Esophagus squamous epithelium (tissue), 5 donors: ENCODE measurements at places on chromosomes 1 and 21.

GRCh38 chr1:43673261-43673660, 23.3 kb downstream of the KDM4A start:
- DNase-seq: no peak

DNA sequence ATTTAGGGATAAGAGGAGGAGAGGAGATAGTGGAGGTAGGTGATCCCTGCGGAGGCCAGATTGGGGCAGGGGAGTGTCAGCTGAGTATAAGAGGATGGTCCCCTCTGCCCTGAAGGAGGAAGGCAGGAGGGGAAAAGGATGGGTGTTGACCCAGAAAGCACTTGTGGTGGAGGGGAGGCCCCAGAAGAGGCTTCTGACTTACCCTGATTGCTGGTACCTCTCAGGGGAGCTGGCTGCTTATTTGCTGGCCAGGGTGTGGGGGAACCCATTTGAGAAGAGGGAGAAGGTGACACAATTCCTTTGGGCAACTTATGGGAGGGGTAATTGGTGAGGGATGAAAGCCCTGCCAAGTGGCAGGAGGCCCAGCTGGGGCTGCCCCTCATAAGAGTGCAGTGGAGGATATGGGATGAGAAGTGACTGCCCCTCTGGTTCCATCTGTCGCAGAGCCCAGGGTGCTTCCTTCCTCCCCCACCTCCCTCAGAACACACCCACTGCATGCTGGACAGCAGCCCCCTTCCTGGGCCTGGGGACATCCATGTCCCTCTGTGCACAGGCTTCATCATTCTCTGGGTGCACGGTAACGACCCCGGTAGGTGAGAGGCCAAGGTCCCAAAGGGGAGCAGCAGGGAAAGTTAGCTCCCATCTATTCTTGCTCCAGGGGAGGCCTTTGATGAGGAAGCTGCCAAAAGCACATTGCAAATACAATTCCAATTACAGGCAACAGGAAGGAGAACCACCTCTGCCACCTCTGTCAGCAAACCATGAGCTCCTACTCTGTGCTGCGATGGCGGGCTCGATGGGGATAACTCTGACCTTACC, 1.4 kb upstream of the PCSK9 start:
- DNase-seq: no peak

DNA sequence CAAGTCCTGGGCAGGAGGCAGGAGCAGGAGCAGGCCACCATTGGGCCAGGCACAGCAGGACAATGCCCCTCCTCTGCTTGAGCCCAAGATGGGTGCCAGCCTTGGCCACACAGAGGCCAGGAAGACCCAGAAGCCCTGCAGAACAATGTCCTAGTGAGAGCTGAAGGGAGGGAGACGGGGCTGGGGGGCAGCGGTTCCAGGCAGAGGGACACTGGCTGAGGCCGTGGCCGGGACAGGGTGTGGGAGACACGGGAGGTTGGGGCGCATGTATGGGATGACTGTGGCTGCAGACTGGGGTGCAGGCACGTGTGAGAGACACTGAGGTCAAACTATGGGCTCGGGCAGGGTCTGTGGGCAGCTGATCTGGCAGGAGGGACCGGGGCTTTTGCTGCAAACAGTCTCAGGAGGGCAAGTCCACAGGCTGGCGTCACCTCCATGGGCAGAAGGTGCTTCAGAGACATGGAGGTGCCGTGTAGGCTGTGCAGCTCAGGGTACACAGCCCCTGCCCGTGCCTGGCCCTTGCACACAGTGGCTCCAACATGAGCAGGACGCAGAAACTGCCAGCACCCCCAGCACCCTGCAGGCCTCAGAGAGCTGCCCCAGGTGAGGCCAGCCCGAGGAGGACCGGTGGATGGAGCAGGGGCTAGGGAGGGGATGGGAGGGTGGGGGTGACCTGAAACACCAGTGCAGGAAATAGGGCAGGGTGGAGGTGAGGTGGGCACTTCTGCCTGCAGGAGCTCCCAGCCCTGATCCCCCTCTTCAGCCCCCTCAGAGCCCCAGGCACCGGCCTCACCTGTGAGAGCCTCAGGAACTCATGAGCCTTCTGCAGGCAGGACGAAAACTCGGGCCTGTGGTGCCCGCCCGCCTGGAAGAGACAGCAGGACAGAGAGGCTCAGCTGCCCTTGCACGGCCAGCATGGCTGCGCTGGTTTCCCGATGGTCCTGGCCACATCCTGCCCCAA, 19.5 kb downstream of the LSS start:
- DNase-seq: no peak

- DNase-seq: no peak
These were observed 3.8 kb downstream of the TMEM54 start for GRCh38 chr1:32897082-32898049.

GRCh38 chr1:86712088-86712860, 7.9 kb downstream of the SH3GLB1 start:
- DNase-seq: no peak

GRCh38 chr21:45482899-45483821, 59.1 kb downstream of the SLC19A1 start:
- DNase-seq: no peak

GRCh38 chr21:36211660-36212512, 55.3 kb downstream of the DOP1B start:
- no peak for DNase-seq

GRCh38 chr1:111587509-111588174, 31.9 kb upstream of the RAP1A start:
- no peak for DNase-seq

GRCh38 chr1:168917796-168918195, 188.7 kb upstream of the ATP1B1 start:
- no peak for DNase-seq

DNA sequence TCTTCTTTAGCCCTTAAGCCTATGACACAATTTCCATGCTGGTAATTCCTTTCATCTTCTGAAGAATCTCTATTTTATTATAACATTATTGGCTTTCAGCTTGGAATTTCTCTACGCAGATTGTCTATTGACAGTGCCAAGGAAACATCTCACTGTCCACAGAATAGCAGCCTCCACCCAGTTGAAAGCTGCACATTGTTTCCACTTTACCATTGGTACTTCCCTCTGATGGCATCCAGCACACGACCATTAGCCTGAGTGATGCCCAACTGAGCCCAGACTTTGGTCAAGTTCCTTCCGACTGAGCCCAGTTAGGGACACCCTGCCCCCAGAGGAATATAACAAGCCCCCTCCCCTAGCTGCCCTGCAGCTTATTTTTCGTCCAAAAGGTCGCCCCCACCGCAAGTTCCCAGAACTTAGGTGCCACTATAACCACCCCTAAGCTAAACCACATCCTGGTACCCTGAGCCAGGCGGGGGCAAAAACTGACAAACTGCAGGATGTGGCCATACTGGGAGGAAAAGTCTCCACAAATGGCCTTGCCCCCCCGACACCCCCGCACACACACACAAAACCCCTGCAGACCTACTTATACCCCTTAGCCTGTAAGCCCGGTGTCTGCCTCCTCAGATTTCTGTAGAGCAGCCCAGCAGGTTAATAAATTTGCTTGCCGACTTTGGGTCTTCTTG, 13.2 kb downstream of the GBP5 start:
- DNase-seq: no peak

DNA sequence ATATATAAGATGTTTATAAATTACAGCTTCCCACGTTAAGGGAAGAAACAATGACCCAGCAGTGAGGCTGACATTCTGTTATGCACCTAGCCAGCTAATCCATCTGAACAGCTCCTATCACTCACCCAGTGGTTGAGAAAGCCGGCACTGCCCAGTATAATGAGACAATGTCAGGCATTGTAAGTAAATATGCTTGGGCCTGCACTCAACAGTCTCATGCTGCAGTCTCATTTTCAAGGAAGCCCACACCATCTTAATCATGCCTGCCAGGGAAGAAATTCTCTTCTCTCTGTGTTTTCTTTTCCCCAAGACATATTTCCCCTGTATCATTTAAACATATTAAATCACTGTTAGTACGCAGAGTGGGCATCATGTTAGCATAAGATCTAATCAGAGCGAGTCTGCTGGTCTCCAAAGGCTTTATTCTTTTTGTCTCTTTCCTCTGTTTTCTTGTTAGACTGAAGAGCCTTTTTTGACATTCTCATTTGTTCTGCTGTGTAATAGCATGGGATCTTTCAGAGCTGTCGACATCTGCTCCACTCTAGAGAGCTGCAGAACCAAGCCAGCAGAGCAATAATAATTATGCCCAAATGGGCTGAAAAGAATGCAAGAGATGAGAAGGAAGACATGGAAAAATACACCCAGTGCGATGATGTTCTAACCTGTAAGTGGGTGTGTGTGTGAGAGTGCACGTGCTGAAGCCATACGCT, 67.6 kb upstream of the SLC22A15 start:
- no peak for DNase-seq

GRCh38 chr1:150551051-150551783, 2.0 kb downstream of the ADAMTSL4 start:
- no peak for DNase-seq

DNA sequence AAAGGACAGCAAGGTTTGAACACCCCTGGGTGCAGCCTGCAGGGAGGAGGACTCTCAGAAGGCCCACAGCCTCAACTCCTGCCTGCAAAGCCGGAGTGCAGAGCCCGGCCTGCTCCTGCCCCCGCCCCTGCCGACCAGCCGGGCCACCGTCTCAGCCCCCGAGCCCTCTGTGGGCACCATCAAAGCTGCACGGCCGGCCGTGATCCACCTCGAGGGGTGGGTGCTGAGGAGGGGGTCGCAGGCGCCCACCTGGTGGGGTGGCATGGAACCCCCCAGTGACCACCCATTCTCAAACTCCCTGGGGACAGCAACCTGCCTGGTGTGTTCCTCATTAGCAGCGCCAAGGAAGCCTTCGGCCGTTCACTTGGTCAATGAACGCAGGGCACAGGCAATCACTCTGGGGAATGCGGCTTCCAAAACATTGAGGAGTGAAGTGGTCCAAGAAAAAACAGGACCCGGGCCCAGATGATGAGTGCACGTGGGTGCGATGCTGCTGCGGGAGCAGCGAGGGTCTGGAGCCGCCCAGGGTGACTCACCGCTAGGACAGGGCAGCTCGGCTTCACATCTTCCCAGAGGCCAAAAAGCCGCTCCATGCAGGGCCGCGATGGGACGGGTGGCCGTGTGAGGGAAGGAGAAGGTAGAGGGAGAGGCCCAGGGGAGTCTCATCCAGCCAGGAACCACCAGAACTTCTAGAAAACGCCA, 157.6 kb downstream of the NPHP4 start:
- no peak for DNase-seq

DNA sequence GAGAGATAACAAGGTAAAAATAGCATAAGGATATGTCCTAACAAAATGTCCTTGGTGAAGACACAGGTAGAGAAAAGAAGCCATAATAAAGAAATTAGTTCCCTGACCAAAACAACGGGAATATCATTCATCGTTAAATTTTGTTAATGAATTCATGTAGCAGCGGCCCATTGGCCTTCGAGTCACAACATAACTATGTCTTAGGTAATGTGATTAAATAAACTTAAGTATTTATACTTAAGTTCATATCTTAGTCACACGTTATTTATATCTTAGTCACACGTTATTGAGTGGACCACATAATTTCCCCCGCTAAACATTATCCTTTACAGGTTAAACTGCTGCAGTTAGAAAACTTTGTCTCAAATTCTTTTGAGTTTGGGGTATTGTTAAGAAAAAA, 1.2 kb downstream of the NEXN start:
- DNase-seq: no peak

DNA sequence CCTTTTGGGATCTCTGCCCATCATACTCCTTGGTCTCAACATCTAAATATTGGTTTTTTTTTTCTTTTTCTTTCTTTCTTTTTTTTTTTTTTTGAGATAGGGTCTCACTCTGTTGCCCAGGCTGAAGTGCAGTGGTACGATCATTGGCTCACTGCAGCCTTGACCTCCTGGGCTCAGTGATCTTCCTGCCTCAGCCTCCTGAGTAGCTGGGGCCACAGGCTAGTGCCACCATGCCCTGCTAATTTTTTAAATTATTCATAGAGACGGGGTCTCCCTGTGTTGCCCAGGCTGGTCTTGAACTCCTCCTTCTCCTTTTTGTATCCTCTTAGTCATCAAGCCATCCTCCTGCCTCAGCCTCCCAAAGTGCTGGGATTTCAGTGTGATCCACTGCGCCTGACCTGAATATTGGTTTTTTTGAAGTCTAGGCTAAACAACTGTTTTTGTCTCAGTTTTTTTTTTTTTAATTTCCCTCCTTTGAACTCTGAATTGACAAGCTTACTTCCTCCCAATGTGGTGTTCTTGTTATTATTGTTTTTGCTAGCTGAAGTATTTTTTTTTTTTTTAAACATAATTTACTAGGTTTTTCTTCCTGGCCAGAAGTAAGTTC, 30.9 kb downstream of the MAPKAPK2 start:
- DNase-seq: no peak

DNA sequence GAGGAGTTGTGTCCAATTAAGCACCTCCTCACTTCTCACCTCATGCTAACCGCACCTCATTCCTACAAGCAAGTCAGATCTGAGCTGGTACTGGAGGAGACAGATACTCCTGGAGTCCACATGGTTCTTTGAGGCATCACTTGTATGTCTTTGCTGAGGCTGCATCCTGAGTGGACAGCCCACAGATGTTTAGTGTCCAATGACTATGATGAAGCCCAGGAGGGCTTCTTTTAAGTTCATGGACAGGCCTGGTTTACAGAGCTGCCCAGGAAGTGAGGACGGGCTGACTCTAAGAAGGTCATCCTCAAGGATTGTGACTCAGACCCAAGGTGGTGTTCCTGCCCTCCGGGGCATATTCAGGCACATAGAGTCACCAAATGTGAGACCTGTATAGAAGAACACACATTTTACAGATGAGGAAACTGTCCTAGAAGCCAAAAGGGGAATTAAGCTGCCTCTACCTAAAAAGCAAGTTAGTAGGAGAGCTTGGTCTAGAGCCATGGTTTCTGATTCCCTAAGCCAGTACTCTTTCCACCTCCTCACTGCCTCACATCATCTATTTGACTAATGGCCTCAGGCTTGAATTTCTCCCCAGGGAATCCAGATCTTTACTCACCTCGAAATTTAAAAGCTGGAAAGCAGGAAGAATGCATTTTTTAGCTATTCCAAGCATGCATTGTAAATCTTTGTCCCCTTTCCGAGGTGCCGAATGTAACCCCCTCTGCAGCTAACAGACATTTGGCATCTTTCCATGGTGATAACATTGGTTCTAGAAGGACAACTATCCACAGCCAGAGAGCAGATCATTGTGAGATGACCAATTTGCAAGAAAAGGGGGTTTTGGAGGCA, 228.1 kb downstream of the OMA1 start:
- no peak for DNase-seq

DNA sequence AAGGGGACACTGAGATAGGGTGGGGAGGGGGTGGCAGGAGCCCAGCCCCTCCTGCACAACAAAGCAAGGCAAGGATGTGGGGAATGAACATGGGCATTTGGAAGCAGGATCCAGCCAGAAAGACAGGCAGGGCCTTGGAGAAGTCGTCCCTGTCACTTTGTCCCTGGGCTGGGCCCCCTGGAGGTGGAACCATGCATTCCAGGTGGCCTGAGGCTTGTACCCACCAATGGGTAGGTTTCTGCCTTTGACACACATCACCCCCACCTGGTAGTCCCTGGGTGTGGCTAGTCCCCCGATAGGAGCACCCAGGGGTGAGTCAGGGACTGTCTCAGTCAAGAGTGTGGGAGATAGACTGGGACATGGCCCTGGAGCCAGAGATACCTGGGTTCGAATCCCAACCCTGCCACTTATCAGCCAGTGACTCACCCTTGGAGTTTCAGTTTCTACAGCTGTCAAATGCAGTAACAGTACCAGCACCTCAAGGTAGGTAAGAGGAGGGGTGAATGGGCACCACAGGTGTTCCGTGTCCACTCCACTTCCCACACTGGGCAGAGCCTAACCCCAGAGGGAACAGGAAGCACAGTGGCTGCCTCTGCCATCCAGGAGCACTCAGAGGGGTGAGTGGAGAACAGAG, 10.0 kb downstream of the PLA2G2D start:
- DNase-seq: no peak
